ENCODE measurements at places on chromosomes 3 and 15.

- no peak for DNase-seq
Observed at GRCh38 chr15:47179988-47180387, 537.3 kb upstream of the SEMA6D start.

- no peak for DNase-seq
Observed at GRCh38 chr3:71521940-71522876, 61.3 kb downstream of the FOXP1 start.

- no peak for DNase-seq
Observed at GRCh38 chr3:124850633-124851032, 36.5 kb downstream of the ITGB5 start.

DNA sequence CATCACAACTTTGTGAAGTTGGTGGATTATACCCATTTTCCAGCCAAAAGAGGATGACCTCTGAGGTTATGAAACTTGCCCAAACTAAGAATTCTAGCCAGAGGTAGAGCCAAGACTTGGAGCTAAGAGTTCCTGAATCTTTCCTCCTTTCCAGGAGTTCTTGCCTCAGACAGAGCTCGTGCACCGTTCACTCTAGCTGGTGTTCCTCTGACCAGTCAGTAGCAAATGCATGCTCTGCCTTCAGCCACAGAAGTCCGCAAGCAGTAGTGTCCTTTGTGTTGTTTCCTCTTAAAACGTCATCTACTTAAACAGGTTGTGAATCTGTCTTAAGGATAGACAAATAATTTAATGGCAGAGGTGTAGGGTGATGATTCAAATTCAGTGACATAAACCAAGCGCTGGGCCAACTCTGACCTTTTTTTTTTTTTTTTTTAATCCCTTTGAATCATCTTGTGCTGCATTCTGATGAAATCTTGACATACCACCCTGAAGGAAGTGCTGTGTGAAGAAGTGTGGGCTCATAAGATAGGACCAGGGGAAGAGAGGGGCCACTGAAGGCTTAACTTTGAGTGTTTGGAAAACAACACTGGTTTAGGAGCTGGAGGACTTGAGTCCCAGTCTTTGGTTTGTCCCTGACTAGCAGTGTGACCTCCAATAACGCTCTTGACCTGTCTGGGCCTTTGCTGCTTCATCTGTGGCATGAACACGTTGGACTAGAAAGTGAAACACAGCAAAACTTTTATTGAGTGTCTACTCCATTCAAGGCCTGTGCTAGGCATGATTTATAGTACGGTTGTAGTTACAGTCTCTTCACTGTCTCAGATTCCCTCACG, 53.4 kb downstream of the ITPR1 start:
- DNase-seq: no peak

- no peak for DNase-seq
Observed at GRCh38 chr3:71476950-71477349, 106.6 kb downstream of the FOXP1 start.

GRCh38 chr3:47634996-47635395, 56.3 kb upstream of the CSPG5 start:
- no peak for DNase-seq

DNA sequence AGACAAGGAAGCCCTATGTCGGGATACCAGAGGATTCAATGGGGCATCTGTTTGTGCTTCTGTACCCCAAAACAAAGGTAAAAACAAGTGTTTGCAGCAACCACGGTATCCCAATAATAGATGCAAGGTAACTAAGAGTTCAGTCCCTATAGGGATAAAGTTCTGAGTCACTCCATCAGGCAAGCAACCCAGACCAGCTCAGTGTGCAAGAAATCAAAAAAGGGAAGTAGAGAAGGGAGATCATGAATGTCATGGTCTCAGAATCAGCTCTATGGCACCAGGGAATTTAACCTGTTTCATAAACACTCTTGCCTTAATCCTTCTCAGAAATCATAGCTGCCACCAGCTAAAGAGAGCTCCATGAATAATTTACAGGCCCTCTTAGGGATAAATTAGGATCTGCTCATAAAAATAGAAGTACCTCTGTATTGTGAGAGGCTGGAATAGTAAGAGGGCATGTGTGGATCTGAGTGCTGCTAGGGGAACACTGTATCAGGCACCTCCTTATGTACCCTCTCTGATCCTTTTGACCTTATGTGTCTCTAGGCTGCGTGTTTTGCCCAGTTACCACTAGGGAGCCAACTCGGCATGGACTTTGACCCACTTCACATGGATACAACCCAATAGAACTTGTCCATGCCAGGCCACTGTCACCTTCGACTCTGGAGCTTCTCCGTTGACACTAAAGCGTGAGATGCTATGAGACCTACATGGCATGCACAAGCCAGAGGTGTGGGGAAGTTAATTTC, 754.6 kb downstream of the AGBL1 start:
- no peak for DNase-seq

- no peak for DNase-seq
Observed at GRCh38 chr3:64264501-64265109, 39.3 kb upstream of the PRICKLE2 start.

DNA sequence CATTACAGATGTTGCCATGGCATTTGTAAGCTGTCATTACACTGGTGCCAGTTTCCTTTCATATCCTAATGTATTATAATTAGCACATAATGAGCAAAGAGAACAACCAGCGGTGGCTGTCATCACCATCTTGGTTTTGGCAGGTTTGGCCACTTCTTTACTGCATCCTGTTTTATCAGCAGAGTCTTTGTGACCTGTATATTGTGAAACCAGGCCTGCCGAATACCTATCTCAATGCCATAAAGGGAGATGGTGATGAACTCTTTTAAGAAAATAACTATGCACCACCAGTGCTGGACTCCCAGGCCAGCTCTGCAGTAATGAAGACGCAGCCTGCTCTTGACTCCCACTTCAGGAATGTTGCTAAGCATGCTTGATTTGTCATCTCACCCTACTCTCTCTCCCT, 458.1 kb upstream of the NR2F2 start:
- no peak for DNase-seq

- no peak for DNase-seq
Observed at GRCh38 chr15:48590723-48591122, 54.8 kb downstream of the FBN1 start.

- no peak for DNase-seq
Observed at GRCh38 chr15:25565470-25566264, 126.8 kb upstream of the UBE3A start.

DNA sequence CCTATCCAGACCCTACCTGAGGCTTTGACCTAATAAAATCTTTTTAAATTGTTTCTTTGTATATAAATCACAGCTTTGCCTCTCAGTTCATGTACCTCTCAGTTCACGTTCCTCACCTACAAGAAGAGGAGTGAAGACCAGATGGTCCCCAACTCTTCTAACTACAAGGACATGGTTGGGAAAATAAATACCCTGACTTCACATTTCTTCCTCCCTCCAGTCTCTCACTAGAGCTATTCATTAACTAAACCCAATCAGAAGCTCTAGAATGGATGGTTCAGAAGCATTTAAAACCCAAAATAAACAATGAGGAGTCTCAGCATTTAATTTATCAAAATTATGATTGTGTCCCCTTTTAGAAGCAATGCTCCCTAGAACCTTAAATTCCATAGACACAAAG, 97.3 kb upstream of the AGTR1 start:
- DNase-seq: no peak

DNA sequence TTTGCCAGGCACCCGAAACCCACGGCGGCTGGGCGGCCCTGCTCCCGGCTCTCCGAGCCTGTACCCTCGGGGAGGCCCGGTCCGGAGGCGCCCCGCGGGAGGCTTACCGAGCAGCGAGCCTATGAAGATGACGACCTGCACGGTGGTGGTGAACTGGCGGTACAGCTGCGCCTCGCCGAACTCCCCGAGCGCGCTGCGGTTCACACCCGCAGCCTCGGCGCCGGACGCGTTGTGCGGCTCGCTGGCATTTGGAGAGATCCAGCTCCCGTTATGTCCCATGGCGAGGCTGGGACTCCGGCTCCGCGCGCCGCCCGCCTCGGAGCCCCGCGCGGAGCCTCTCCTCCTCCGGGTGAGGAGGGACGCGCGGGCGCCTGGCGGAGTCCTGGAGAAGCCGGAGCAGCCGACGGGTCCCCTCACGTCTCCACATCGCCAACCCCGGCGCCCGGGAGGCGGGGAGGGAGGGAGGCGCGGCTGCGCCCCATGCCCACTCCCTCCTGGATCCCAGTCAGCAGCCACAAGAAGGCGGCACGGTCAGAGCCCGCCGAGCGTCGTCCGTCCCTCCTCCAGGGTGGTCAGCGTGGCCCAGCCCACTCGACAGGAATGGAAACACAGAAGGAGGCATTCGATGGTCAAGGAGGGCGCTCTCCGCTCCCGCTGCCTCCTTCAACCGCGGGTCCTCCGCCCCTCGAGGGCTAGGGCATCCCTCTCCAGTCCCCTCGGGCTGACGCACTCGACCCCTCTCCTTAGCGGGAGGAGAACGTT, at the start of gene GPR176:
TSS of gene GPR176 (minus strand) at position 519 of the 762 bp plus-strand sequence. CDS start at position 279, 240 bp downstream.
- DNase-seq: no peak

DNA sequence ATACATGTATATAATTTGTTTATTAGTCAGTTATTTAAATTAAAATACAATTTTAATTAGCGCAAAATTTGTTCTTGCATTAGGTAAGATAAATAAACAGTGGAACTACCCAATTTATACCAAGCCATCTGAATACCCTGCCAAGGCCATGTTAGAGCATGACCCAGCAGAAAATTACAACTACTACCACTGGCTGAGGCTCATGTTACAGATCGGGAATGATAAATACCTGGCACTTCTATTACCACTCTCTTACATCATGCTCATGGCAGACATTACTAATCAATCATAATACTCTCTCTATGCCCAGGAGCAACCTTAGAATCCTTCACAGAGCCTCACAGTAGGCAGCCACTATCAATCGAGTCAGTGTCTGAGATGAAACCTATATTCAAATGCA, 21.2 kb upstream of the LMOD3 start:
- DNase-seq: no peak

- DNase-seq: no peak
Observed at GRCh38 chr15:34855893-34856292, 60.5 kb upstream of the ACTC1 start.

- no peak for DNase-seq
Observed at GRCh38 chr3:98692787-98693473, 70.2 kb upstream of the ST3GAL6 start.

DNA sequence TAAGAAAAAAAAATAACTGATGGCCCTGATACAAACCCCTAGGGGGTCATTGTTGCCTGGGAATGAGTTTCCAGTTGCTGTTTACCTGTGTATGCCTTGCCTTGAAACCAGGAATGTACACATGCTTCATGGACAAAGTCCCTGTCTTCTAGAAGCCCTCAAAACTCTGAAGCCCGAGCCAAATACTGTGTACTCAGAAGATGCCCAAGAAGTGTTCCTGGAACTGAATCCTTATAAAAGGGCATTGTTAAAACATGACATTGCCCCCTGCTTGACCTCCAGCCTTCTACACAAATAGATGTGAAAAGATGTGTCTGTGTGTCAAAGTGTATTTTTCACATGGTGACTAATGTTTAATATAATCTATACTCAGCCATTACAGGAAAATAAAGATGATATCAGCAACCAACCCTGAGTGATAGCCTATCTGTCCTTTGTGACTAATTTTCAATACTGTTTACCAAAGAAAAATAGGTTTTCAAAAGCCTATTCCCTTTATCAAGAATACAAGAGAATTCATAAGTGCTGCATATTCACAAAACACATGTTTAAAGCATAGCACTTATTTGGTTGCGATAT, 325.9 kb downstream of the MECOM start:
- no peak for DNase-seq

- no peak for DNase-seq
Observed at GRCh38 chr3:160886421-160886820, 130.4 kb downstream of the PPM1L start.

GRCh38 chr15:83278191-83278590, 6.3 kb downstream of the BNC1 start:
- DNase-seq: no peak

- DNase-seq: no peak
Observed at GRCh38 chr3:114671741-114672510, 378.1 kb downstream of the TIGIT start.

GRCh38 chr3:158260392-158260791, 150.5 kb downstream of the RSRC1 start:
- no peak for DNase-seq

DNA sequence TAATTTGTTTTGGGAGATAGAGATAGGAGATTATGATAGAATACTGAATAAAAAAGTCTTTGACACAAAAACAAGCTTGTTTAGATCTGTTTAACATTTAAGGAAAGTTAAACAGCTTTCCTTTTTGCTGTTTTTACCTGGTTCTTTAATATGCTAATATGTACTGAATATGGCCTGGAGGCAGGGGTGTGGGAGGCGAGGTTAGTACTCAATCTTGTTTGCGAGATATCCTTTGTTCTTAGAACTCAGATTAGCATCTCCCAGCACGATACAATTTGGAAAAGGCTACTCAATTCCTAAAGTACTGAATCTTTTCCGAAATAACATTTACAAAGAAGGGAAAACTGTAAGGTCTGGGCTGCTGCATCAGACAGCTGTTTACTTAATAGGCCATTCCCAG, 40.8 kb upstream of the ST3GAL6 start:
- no peak for DNase-seq

DNA sequence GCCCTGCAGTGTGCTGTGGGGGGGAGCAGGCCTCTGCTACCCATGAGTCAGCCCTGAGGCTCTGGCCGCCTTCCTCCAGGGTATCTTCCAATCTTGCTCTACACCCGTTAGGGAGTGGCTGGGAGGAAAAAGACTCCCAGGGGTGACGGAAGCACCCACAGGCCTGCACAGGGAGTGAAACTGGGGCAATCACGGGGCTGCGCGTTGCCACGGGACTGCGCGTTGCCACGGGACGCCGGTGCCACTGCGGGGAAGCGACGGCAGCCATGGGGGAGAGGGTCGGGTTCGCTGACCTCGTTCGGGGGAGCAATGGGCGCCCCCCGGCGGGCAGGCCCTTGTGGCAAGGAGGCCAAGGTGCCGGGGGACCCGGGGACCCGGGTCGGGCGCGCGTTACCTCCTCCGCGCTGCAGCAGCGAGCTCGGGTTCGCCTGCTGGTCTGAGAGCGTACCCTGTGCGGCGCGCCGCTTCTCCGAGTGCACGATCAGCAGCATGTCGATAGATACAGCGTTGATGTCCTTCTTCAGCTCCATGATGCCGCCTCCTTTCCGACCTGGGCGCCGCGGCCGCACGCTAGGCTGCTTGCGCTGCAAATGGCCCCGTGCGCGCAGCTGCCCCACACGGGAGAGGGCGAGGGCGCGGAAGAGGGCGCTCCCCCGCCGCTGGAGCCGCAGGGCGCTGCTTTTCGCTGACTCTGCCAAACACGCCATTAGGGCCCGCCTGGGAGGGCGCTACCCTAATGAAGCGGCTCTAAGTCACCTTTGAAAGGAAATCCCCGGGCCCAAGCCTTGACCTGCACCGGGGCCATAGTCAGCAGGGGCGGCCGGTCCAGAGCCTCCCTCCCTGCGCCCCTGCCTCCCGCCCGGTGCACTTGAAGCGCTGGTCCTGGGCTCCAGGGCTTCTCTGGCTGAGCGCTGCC, at the start of gene KY:
TSS of gene KY (minus strand) at position 592 of the 916 bp plus-strand sequence. CDS start at position 530, 62 bp downstream.
- peak; percentile 35 for DNase-seq

GRCh38 chr3:102113421-102114041, 264.2 kb downstream of the NFKBIZ start:
- DNase-seq: no peak
